ENCODE measurements at places on chromosomes 7 and 10.
A peak's percentile ranks its signal among the peaks of the same experiment; 100 is the strongest.

- no peak for DNase-seq
These were observed 998.6 kb downstream of the REEP3 start for GRCh38 chr10:64519831-64520230.

DNA sequence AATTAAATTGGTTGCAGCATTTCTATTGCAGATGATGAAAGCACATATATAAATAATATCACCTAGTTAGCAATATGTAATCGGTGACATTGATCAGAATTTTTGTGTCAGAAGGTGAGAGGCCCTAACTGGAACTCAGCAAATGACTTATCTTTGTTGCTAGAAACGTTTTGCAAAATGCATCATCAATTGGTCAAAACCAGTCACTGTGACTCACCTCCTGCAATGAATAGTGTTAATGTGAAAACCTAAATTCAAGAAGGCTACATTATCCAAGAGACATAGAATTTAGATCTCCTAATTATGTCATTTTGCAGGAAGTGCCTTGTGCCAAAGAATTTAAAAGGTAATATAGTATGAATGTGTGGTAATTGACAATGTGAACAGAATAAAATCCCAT is 9.8 kb upstream of the PNLIPRP3 start:
- DNase-seq: no peak

DNA sequence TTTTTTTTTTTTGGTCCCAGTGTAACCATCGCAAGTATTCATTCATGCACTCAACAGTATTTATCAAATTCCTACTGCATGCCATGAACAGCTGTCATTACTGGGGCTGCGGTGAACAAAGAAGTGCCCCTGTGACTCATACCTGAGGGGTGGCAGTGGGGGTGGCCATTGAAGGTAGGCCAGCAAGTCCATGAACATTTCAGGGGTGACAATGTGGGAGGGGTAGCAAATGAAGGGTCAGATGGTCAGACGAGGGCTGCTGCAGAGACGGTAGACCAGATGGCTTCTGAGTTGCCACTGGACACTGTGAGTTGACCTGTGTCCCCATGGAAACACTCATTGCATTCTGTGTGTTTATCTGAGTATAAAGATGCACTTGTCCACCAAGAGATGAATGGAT is 92.5 kb upstream of the PITRM1 start:
- DNase-seq: peak; percentile 39

GRCh38 chr7:114354306-114354705 is 60.3 kb upstream of the FOXP2 start:
- no peak for DNase-seq

DNA sequence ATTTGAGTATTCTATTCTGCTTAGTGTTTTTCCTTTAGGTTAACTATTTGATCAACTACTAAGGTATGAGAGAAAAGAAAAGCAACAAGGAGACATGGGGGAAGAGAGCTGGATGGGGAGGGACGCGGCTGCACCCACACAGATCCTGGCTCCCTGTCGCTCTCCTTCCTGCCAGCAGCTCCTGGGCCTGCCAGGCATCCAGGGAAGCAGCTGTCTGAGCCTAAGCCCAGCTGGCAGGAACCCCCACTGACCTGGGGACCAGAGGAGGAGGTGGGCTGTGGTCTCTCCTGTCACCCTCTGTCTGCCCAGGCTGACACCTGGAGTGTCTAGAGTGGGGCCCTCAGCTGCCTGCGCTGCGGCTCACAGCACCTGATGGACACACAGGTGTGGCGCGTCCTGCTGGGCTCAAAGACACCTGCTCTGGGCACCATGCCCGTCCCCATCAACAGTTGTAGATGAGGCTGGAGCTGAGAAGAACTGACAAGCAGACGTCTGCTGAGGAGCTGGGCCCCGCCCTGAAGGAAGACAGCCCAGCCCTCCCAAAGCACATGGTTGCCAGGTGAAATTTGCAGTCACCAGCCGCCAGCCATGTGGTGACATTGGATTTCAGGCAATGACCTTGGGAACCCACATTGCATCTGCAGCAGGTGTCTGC is 207.9 kb downstream of the PLXNA4 start:
- no peak for DNase-seq

All from Calu3 (cell line).